Omental fat pad (tissue), 4 donors: ENCODE measurements at places on chromosomes 1 and 21. TPM values are rescaled to one million over a fixed set of nuclear protein-coding genes. Genes with fewer than 3 reads are reported as not detected.

Gene OSCP1
- total RNA-seq, result 5.0 TPM

DNA sequence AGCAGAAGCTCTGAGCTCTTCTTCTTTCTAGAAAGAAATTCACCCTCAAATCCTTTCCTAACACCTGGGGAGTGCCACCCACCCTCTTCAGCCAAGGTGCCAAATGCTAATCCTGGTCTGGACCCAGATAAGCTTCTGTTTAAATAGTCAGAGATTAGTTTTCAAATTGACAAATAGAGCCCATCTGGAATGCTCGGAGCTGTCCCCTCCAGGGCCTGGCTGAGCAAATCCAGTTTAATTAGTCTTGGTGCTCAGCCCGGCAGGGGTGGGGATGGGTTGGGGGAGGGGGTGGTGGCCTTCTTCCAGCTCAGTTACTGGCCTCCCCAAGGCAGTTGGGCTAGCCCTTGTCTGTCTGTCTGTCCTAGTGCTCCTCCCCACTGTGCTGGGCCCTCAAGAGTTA, 269.5 kb downstream of the GRIK3 start:
- no peak for DNase-seq

DNA sequence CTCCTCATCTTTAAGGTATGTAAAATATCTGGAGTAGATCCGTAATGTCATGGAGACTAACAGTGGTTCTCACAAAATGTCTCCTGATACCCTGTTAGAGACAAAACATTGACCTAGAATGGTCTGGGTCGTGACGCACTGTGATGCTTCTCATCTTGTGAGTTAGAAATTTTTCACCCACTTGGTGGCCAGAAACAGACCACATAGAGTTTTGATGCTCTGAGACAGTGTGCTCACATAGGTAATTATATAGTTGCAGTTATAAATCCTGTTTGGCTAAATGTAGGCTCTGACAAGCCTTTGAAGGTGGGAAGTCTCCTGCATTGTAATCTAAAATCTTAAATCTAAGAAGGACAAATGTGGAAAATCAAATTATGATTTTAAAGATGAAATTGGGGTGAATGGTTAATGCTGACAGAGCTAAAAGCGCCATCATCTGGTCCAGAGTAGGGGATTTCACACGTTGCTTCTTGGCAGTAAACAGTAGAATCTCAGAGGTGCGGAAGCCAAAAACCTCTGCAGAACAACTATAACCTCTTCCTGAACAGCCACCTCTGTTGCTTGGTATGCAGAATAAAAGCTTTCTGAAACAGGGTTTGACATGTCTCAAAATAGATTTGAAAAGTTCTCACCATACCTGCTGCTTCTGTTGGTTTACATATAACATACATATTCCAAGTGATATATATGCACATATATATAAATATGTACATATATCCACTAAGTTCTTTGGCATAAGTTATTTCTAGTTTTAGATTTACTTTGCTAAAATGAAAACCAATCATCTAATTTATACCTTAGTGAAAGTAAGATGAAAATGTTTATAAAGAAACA, 17.1 kb downstream of the RPAP2 start:
- DNase-seq, result no peak

- DNase-seq, result no peak
Observed at GRCh38 chr1:111738133-111738435, 1.1 kb downstream of the INKA2 start.

DNA sequence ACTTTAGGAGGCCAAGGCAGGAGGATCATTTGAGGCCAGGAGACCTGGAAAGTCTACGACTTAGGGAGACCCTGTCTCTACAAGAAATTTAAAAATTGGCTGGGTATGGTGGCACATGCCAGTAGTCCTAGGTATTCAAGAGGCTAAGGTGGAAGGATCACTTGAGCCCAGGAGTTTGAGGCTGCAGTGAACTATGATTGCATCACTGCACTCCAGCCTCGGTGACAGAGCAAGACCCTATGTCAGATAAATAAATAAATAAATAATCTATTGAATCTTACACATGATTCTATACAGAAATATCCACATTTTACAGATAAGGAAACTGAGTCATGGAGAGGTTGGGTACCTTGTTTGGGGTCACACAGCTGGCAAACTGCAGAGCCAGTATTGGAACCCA, 89.1 kb downstream of the MAN1C1 start:
- no peak for DNase-seq

Gene ST6GALNAC3
- total RNA-seq, result 18.1 TPM

- DNase-seq, result no peak
Observed at GRCh38 chr1:178575611-178576361, 62.9 kb downstream of the TEX35 start.

Gene GNAT2
- total RNA-seq, result not detected

DNA sequence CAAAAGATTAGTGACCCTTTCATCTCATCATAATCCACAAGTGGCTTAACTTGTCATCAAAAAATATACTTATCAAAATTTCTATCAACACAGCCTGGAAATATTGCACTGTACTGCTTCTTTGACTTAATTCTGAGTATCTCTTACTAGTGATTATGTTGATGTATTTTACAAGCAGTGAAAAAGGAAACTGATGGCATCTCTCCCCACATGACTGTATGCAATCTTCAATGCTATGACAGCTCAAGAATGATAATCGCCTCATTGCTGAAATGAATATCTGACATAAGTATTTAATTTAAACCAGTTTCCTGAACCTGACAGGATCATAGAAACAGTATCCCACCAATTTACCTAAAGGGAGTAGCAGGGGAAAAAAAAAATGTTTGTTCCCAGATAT, 79.5 kb downstream of the DPYD start:
- DNase-seq, result no peak

GRCh38 chr1:114756949-114757454, 782 bp downstream of the CSDE1 start:
- DNase-seq, result peak; percentile 54

GRCh38 chr1:16903458-16903796, 7.6 kb downstream of the RNU1-2 start:
- no peak for DNase-seq

DNA sequence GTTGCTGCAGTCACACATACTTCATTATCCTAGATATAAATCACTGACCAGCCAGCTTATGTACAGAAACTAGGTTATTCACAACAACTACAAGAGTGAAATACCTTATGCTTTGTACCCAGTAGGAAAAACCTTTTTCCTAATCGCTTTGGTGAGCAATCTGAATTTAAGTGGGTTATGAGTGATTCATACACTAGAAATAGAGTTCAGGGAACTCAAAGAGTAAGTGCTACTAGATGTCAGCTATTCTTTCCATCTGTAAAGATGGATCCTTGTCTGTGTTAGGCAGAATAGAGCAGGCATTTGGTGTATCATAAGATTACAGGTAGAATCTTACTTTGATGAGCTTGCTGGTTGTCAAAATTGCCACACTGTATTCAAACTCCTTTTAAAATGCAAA, 101.9 kb downstream of the ZNF644 start:
- DNase-seq, result no peak

- no peak for DNase-seq
Observed at GRCh38 chr1:96558635-96559034, 162.9 kb upstream of the PTBP2 start.

DNA sequence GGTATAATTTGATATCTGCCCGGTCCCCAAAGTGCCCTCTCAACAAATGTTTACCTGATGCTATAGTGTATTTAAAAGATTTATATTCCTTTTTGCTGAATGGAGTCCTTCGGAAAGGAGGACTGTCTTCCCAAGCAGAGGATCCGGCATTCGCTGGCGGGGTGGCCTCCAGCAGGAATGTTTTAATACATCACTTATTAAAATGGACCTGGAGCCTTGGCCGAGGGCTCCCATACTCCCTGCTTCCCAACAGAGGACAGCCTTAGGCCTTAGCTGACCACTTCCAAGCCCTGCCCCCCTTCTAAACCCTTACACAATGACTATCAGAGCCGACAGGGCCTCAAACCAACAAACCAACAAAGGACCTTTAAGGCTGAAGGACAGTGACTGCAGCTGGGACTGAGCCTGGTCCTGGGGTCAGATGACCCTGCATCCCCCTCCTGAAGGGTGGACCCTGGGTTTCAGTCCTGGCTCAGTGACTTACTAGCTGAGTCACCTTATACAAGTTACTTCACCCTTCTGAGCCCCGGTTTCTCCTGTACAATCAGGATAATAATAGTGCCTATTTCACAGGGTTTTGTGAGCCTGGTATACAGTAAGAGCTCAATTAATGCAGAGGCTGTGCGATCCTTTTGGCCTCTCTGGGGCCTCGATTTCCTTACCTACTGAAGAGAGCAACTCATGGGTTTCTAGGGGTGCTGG, 5.6 kb downstream of the CAMK2N1 start:
- no peak for DNase-seq

Gene SELP
- total RNA-seq, result 74.5 TPM

Gene SMIM1
- 4.3 TPM for total RNA-seq

- no peak for DNase-seq
Observed at GRCh38 chr1:56963667-56964066, 2.1 kb downstream of the C8B start.

Gene KCNQ4
- 0.88 TPM for total RNA-seq

Gene KRTAP20-3
- not detected for total RNA-seq

GRCh38 chr21:44999428-44999971, 59.7 kb downstream of the SLX9 start:
- DNase-seq, result no peak
